Tibial nerve (tissue), 4 donors: ENCODE measurements at places on chromosomes 6 and 20.
A peak's percentile ranks its signal among the peaks of the same experiment; 100 is the strongest.

GRCh38 chr20:57390604-57391438 is at the start of gene RBM38:
TSS of gene RBM38 (plus strand) at chr20:57391396. CDS start at chr20:57391582, 186 bp downstream.
- no peak for DNase-seq

GRCh38 chr6:40950986-40951698 is 87.9 kb downstream of the UNC5CL start:
- no peak for DNase-seq

DNA sequence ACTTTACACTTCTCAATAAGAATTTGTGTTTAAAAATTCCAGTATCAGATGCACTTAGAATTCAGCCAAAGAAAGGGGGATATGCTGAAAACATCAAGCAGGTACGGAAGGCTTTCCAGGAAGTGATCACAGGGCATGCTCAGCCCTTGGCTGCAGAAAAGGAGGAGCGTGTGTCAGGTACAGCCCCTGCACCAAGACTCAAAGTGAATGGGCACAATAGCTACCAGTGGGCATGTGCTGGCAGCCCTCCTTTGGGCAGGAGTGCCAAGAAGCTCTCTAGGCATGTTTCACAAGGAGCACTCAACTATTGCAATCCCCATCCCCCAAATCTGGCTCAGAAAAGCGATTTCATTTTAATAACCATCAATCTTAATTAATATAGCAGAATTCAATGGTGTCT is 298.8 kb downstream of the GMDS start:
- no peak for DNase-seq

- no peak for DNase-seq
These were observed 210.8 kb downstream of the CDKAL1 start for GRCh38 chr6:20744911-20745557.

DNA sequence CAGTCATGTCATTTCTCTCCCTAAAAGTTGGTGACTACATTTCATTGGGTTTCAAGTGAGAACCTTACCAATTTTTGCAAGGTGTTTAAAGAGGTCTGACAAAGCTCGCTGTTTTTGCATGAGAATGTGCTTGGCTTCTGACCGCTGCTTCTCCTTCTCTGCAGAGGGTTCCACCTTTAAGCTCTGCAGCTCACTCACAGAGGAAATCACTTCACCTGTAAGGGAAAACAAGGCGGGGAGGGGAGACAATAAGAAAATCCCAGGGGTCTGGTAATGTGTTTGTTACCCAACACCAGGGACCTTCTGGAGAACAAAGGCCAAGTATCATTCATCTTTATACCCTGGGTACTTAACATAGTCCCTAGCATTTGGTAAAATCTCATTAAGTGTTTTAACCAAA is 40.0 kb upstream of the LYRM2 start:
- no peak for DNase-seq

DNA sequence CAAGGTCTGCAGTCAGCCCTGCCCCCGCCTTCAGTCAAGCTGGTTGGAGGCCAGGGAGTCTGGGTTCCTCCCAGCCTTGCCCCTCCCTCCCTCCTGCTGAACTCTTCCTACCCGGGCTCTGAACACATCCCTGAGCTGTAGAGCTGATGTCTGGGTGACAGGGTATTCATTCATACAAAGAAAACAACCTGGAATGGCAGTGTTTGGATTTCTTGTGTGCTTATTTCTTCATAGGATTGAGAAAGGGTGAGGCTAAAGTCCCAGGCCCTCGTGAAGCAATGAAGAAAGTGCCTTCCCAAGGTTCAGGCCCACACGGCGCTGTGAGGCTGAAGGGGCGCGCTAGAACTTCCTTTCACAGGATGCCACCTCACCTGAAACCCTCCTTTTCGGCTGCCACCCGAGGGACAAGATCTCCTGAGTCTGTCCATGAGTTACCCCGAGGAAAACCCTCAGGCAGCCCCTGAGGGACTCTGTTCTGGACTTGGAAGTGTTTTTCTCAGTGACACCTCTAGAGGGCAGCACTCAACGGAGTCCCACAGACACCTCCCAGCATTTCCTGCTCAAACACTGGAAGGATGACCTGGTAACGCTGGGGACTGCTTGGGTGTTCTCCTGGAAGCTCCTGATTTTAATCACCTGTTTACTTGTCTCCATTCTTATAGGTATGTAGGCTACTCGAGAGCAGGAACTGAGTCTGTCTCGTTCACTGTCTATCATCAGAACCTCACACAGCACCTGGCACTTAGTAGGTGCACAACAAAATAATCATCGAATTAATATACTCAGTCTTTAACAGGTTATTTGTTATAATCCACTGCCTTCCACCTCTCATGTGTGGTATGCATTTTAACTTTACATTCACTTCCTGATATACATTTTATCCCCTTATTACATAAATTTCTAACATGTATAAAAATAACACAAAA is 11.8 kb upstream of the GSTA1 start:
- peak; percentile 23 for DNase-seq

- no peak for DNase-seq
These were observed 102.7 kb downstream of the AGPAT4 start for GRCh38 chr6:161171207-161171606.
